ENCODE measurements at places on chromosomes 3 and 15. TPM values are rescaled to one million over a fixed set of nuclear protein-coding genes. Genes with fewer than 3 reads are reported as not detected.

The KY gene
- total RNA-seq = 0.74 TPM

The LRRC15 gene
- not detected for total RNA-seq

The AZI2 gene
- 34.2 TPM for total RNA-seq

The CCR2 gene
- 0.25 TPM for total RNA-seq

The ZNF860 gene
- 2.2 TPM for total RNA-seq

The TRIM71 gene
- 2.5 TPM for total RNA-seq

The BCL2A1 gene
- 0.49 TPM for total RNA-seq

The CATSPER2 gene
- 4.2 TPM for total RNA-seq

The LCTL gene
- under 0.01 TPM for total RNA-seq

The EPHB3 gene
- 3.7 TPM for total RNA-seq

The HYAL1 gene
- total RNA-seq = 0.49 TPM

The HHATL gene
- not detected for total RNA-seq

The CCDC191 gene
- total RNA-seq = 3.4 TPM
